ENCODE measurements at places on chromosomes 3 and 15.

DNA sequence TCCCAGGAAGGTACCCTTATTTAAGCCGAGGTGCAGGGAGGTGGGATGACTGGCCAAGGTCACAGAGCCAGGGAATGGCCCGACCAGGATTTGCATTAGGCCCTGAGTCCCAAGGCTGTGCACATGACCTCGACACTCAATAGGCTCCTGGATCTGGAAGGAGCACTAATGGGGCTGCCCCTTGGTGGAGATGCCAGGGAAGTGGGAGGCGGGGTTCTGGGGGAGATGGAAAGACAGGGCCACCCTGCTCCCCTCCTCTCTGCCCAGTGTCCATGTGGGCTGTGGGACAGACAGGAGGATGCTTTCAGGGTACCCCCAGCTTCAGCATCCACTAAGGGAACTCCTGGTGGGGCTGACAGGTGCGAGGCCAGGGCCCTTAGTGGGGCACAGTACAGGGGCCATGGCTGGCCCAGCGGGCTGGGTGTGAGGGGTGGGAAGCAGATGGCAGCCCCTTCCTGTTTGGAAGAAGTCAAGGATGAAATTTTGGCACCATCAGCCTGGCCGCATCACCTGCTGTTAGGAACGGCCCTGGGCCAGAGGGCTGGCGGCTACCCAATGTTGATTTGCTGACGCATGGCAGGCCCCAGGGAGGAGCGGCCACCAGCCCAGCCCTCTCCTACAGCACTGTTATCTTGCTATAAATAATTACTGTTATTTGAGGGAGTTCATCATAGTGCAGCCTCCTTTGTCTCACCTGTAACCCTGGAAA is 37.3 kb downstream of the ATP2B2 start:
- no peak for DNase-seq

- no peak for DNase-seq
Observed at GRCh38 chr3:145721273-145721805, 439.6 kb downstream of the PLOD2 start.

GRCh38 chr3:59065240-59065639 is 15.4 kb upstream of the CFAP20DC start:
- no peak for DNase-seq

- DNase-seq = peak; percentile 79
Observed at GRCh38 chr15:41936649-41937567, 35.4 kb downstream of the EHD4 start.

DNA sequence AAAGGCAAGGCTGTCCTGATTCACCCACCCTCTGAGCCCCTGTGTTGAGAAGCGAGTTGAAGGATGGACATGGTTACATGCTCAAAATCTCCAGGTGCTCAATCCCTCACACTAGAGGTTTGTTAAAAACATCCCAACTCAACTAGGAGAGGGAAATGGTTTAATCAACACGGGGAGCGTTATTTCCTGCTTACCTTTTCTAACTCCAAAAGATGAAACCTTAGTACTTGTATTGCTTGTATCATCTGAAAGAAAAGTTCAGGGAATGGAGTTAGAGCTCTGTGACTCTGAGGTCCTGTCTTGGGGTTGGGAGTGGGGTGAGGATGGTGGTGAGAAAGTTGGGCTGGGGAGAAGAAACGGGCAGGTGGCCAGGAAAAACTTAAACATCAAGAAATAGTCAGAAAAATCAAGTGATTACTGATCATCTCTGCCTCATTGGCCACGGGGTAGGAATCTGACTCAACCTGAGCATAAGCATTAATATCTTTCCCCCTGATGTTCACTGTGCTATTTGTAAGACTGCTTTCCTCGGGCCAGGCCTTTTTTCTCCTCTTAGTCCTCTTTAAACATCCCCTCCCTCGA is 5.9 kb downstream of the MEIS2 start:
- DNase-seq = no peak

GRCh38 chr15:73573572-73573971 is 59.6 kb downstream of the NPTN start:
- DNase-seq = no peak

DNA sequence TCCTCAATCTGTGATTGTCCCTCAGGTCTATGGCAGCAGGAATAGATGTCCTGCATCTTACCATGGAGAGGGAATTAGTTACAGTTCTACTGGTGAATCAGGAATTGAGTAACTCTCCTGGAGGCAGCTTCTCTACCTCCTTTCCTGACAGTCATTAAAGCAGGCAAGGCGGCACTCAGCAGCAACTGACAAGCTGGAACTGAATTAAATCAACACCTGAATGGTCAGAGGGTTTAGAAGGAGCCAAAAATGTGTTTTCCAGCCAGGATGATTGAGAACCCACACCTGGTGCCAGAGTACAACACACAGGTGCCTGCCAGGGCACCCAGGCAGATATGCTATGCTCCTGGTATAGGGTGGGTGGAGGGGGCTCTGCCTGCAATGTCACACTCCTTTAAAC is 43.1 kb upstream of the TIPARP start:
- DNase-seq = no peak

- no peak for DNase-seq
Observed at GRCh38 chr15:49314716-49315115, 108.3 kb upstream of the FGF7 start.

- no peak for DNase-seq
Observed at GRCh38 chr3:80978216-80978969, 783.1 kb downstream of the GBE1 start.

GRCh38 chr15:71334873-71335272 is 219.6 kb downstream of the THSD4 start:
- no peak for DNase-seq
